ENCODE measurements at places on chromosomes 4 and X.

DNA sequence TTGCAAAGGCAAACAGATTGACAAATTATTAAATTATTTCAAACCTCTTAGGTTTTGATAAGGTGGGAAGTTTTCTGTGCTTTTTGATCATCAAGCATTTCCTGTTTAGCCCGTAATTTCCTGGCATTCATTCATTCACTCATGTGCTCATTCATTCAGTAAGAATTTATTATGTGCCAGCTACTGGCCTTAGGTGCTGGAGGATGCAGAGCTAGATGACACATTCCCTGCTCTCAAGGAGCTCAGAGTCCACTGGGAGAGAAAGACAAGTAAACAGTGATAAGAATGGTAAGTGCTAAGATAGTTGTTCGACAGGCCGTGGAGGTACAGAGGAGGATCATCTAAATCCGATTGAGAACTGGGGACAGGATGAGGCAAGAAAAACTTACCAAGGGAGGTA lies 153.0 kb downstream of the DCTD start:
- no peak for DNase-seq

DNA sequence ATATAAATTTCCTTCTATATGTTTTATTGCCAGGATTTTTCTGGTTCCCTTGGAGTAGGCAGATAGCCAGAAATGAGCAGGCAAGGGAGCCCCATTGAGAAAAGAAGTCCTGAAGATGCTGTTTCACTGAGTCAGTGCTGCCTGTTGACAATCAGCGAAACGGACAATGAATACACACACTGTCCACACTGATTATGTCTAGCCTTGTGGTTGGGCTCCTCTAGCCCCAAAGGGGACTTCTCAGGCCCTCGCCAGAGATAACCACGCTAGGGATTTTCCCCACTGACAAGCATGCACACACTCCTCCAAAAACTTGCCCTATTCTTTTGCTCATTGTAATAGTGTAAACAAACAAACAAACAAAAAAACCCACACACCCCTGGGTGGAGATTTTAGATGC lies 369.3 kb downstream of the DMD start:
- no peak for DNase-seq

- no peak for DNase-seq
Measured at GRCh38 chr4:8849266-8850073, 22.2 kb downstream of the HMX1 start.

- no peak for DNase-seq
Measured at GRCh38 chr4:8340781-8341241, 71.3 kb downstream of the HTRA3 start.

Measured in BJ (cell line).